ENCODE measurements at places on chromosomes 3 and 15. TPM values are rescaled to one million over a fixed set of nuclear protein-coding genes. Genes with fewer than 3 reads are reported as not detected.

GRCh38 chr3:6737630-6738029 is 123.3 kb upstream of the GRM7 start:
- no peak for DNase-seq

Gene LTK
- total RNA-seq, result 0.25 TPM

Gene CLDN16
- not detected for total RNA-seq

- DNase-seq, result peak; percentile 64
Measured at GRCh38 chr15:84633311-84634227, 20.5 kb downstream of the WDR73 start.

Gene AMOTL2
- not detected for total RNA-seq

DNA sequence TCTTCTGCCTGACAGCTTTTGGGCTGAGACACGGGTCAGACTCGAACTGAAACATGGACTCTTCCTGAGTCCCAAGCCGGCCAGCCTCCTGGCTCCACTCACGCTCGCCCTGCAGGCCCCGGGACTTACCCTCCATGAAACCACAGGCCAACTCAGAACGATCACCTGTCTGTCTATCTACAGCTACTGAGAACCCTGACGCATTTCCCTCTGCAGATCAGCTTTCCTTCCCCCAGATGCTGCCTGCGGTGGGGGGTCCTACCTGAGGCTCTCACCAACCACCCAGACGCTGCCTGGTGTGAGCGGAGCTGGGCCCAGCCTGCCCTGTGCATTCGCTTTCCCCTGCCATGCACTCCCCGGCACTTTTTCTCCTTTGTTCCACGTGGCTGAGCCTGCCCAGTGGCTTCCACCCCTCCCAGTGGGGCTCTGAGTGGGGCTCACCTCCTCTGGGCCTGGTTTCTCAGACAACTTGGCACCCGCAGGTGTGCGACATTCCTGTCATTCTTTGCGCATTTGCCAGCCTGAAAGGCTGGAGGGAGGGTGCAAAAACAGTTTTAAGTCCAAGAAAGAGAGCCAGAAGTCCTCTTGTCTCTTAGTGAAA is 60.2 kb downstream of the PLXNA1 start:
- no peak for DNase-seq

Gene GRIP2
- total RNA-seq, result not detected

Gene ISLR2
- not detected for total RNA-seq

GRCh38 chr3:20575146-20575545 is 389.1 kb upstream of the SGO1 start:
- DNase-seq, result no peak

GRCh38 chr3:180871901-180872300 is 40.6 kb upstream of the FXR1 start:
- no peak for DNase-seq

- no peak for DNase-seq
Measured at GRCh38 chr3:58688574-58688973, 22.0 kb upstream of the FAM3D start.

Gene TOPBP1
- 90.6 TPM for total RNA-seq

Gene TTLL13
- total RNA-seq, result 1.3 TPM

Gene PCLAF
- 59.9 TPM for total RNA-seq

Data from activated T-helper 2 cell treated with anti-CD3 and anti-CD28 coated beads, Interferon-gamma antibody, Interleukin-2, Interleukin-4, amounts not matched to agents 10 μg/mL and 5 μg/mL and 100 μg/mL, durations not matched to agents 14 hours and 24 hours and 36 hours (primary cell).